ENCODE measurements at places on chromosomes 1 and 21.

- DNase-seq, result no peak
These were observed 16.5 kb downstream of the TLCD4 start for GRCh38 chr1:95133687-95134086.

DNA sequence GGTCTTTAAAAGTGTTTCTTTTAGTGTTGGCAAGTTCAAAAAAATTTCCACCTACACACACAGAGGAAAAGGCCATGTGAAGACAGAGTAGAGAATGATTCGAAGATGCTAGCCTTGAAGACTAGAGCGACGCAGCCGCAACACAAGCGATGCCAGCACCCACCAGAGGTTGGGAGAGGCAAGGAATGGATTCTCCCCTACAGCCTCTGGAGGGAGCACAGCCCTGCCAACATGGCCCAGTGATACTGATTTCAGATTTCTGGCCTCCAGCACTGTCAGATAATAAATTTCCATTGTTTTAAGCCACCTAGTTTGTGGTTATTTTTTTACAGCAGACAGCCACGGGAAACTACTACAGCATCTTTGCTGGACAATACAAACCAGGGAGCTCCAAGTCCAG, 6.9 kb upstream of the ADAR start:
- no peak for DNase-seq

GRCh38 chr1:1370771-1371300, 4.2 kb downstream of the AURKAIP1 start:
- DNase-seq, result no peak

DNA sequence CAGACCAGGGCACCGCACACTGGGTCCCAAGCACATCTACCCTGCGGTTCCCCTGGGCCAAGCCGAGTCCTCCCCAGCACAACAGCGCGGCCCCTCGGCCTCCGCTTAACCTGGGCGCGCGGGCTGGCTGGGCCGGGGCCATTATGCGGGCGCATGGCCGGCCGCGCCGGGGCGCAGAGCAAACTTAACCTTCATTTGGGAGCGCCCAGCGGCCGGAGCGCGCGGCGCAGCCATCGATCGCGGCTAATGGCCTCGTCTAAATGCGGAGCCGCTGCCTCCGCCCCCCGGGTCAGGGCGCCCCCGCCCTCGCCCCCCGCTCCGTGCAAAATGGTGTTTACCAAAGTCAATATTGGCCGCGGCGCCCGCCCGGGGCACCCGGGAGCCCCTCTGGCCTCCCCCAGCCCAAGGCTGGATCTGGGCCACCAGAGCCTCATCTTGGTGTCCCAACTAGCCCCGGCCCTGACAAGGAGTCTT, 272.1 kb downstream of the TRABD2B start:
- peak; percentile 57 for DNase-seq

DNA sequence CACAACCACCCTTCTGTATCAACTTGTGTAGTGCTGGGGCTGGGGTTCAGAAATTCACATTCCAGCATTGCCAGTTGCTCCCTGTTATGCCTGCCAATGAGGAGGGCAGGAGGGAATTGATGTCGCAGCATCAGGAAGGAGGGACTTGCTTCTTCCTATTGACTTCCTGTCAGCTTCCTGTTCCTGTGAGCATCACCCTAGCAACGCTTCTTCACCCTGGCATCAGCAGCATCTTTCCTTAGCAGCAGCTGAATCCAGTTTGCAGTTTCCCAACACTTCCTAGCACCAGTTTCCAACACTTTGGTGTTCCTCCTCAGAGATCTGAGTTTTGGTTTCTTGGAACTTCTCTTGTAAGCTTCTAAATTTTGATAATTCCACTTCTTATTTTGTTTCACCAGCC, 8.9 kb upstream of the TRIM62 start:
- no peak for DNase-seq

Data from retina (tissue), 1 donor.